ENCODE measurements at places on chromosomes 3 and 15.

- DNase-seq, result peak; percentile 22
These were observed 181.7 kb downstream of the FAM43A start for GRCh38 chr3:194867270-194867983.

GRCh38 chr3:66822186-66823008 is 175.7 kb upstream of the KBTBD8 start:
- DNase-seq, result peak; percentile 67

DNA sequence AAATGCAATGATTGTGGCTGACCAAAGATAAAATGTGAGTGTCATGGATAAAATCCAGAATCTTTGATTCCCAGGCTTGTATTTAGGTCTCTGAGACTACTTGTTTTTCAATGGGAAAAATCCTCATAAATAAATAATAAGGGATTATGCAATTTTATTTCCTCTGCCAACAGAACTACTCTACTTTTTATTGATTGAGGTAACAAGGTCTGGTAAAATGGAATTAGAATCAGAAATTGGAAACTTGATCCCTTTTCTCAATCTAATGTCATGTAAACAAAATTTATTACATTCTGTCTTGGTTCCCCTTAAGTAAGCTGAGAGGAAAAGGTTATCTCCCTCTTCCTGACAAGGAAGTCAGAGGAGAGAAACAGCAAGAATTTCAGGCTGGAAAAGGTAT is 48.3 kb upstream of the CCDC50 start:
- DNase-seq, result no peak

DNA sequence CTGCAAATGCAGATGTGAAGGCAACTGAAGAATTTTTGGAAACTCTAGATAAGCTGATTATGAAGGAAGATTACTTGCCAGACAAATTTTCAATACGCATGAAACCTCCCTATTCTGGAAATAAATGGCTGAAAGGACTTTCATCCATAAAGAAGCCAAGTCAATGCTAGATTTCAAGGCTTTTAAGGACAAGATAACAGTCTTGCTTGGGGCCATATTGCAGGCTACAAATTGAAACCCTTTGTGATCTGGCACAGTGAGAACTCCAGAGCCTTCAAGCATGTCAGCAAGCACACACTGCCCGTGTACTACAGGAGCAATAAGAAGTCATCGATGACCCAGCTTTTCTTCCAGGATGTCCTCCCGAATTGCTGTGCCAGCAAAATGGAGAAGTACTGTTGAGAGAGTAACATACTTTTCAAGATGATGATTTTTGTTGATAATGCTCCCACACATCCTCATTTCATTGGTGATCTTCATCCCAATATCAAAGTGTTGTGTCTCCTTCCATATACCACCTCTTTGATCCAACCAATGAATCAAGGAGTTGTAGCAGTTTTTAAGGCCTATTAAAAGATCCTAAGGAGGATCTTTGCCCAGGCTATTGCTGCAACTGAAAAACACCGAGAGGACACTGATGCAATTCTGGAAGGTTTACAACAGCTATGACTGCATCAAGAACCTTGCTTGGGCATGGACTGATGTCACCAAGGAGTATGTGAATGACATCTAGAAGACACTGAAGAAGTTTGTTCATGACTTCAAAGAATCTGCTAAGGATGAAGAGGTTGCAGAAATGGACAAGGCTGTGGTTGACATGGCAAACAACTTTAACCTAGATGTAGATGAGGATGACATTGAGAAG is 20.3 kb downstream of the CALML4 start:
- DNase-seq, result no peak

DNA sequence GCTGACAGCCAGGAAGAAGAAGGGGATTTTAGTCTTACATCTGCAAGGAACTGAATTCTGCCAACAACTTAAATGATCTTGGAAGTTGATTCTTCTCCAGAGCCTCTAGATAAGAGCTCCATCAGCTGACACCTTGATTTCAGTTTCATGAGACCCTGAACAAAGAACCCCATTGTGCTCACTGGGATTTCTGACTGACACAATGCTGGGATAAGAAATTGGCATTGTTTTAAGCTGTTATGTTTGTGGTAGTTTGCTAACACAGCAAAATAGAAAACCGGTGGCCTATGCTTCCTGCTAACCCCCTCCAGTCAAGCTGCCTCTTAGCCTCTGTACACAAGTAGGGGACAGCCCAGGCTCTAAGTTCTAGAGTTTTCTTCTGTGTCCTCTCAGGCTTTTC is 36.2 kb downstream of the MASP1 start:
- no peak for DNase-seq

Measured in KBM-7 (cell line).